Umbilical cord (tissue), 2 donors: ENCODE measurements at places on chromosomes 4 and X. TPM values are rescaled to one million over a fixed set of nuclear protein-coding genes. Genes with fewer than 3 reads are reported as not detected.

- DNase-seq: no peak
These were observed 129.0 kb downstream of the DCTD start for GRCh38 chr4:182788201-182788600.

GRCh38 chr4:53617101-53617680 lies 25.9 kb upstream of the LNX1 start:
- no peak for DNase-seq

DNA sequence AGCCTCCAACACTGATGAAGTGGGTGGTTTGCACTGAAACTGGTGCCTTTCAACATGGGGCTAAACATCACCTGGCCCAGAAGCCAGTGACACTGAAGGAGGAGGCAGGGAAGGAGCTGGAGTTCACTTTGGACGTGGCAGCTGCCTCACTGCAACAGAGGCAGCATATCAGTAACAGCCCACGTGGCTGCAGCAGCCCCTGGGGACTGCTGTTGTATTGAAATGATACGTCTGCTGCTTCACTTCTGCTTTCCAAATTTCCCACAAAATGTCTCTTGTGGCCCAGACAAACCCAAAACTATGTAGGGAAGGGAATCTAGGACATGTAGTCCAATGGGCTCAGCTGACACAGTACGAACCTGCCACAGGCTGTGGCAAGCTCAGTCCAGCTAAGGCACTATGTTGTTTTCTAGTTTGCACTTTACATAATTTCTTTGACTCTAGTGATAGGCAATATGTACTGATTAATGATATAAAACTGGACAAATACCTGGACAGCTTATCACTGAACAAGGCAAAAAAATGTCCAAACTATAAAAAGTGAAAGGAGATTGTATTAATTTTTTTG lies 84.7 kb upstream of the RAPGEF2 start:
- no peak for DNase-seq

- DNase-seq: no peak
These were observed 50.3 kb downstream of the MAML3 start for GRCh38 chr4:140103676-140104075.

The LDB2 gene
- 12.0 TPM for total RNA-seq

The PROM1 gene
- total RNA-seq: 4.1 TPM
